Calu3 (cell line): ENCODE measurements at places on chromosomes 12 and 14.

DNA sequence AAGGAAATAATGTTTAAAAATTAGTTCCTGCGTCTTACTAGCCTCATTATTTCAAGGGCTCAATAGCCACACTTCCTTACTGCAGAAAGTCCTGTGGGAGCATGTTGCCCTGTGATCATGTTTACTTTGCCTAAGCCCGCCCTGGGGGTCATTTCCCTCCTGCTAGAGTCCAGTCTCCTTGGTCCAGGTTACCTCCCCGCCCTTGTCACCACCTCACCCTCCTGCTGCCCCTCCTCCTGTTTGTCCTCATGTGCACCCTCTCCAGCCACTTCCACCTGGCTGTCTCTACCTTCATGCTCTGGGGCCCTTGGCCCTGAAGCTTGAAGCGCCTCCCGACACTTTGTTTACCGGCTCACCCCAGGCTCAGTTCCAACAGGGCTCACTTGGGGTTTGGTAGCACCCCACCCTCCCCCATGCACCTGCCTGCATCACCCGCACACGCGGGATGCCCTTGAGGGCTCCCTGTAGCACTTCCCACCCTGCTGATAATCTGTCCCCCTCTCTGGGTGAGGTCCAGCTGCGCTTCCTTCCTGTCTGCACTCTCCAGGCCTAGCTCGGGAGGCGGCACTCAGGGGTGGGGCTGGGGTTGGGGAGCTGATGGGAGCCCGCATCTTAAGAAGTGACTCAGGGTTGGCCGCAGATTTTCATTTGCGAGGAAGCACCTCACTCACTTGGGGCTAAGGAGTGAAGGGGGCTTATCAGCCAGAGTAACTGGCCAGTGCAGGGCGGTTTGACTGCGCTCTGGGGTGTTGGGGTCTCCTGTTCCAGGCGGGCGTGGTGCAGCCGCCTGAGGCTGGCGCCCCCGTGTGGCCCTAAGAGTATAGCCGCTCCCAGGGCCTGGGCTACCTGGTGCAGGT, 40.1 kb downstream of the SMIM41 start:
- DNase-seq = peak; percentile 62

GRCh38 chr12:5437182-5437583, 5.3 kb downstream of the NTF3 start:
- DNase-seq = no peak

DNA sequence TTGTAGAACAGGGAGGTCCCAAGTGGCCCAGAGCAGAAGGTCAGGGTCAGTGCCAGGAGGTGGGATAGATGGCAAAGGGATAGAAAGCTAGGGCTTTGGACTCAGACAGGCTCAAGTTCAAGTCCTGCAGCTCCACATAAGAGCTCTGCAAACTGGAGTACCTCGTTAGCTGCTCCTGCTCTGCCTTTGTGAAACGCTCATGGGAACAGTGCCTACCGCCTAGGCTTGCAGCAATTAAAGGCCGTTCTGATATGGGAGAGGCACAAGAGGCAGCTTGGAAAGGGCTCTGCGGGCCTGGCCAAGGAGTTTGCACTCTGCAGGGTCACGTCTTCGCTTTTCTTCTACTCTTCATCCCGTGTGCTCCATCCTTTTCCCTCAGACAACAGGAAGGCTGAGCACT, 54.1 kb downstream of the MAP1LC3B2 start:
- DNase-seq = no peak

GRCh38 chr12:49541140-49541861, 2.5 kb downstream of the KCNH3 start:
- no peak for DNase-seq

GRCh38 chr12:60035835-60036234, 440.0 kb downstream of the SLC16A7 start:
- no peak for DNase-seq

DNA sequence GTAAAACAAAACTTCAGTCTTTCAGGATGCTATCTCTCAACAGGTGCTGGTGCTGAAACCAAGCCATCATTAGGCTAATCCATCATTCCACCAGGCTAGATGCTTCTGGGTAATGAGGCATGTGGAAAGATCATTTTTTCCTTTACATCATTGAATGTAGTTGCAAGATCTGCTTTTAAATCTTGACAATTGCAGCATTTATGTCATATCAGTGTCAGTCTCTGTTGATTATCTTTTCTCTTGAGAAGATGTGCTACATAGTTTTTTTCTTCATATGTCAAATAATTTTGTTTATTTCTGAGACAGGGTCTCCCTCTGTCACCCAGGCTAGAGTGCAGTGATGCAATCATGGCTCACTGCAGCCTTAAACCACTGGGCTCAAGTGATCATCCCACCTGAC, 16.2 kb upstream of the EXD2 start:
- no peak for DNase-seq

DNA sequence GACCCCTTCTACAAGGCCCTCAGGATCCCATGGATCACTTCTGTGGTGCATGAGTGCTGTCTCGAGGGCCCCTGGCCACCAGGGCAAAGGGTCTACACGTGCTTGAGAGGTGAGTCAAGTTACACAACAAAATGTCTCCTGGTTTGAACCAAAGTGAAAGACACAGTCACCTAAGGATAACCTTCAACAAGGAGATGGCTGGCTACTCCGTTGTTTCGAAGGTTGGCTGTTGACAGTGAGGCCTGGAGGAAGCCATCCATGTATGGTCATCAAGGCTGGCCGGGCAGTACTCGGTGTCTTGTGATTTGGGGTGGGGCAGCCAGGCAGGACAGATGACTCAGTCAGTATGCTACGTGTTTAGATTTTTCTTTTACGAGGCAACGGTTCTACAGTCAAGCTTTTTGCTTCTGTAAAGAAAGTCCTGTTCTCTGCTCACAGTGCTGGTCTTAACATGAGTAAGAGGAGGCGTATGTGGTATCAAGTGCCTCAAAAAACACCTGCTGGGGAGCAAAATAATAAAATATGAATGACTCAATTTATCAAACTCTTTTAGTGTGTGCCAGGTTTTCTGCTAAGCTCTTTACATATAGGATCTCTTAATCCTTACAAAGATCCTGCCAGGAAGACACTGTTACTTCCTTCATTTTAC, 18.0 kb upstream of the NT5DC3 start:
- DNase-seq = peak; percentile 87

GRCh38 chr12:96774496-96775256, 132.4 kb upstream of the NEDD1 start:
- no peak for DNase-seq

DNA sequence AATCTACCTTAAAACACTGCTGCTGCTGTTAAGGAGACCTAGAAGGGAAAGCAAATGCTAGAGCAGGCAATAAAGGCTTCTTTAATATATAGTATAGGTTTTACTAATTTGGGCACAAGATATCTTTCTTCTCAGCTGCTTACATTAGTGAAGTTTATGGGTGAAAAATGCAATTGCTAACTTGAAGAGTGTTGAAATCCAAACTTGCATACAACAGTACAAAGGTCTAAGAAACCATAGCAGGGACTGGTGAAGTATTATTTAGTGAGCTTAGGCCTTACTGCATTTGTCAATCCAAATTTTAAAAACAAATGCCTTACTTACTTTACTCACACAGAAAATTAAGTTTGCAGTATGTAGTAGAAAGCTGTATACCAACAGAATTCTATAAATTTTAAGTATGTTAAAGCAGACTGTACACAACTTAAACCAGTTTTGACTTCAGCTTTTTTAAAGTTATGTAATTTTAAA, 1.4 kb upstream of the AP4S1 start:
- DNase-seq = no peak

GRCh38 chr14:92920001-92920400, 2.9 kb upstream of the CHGA start:
- DNase-seq = no peak

- DNase-seq = no peak
These were observed 142.5 kb upstream of the ARID2 start for GRCh38 chr12:45587012-45587411.

DNA sequence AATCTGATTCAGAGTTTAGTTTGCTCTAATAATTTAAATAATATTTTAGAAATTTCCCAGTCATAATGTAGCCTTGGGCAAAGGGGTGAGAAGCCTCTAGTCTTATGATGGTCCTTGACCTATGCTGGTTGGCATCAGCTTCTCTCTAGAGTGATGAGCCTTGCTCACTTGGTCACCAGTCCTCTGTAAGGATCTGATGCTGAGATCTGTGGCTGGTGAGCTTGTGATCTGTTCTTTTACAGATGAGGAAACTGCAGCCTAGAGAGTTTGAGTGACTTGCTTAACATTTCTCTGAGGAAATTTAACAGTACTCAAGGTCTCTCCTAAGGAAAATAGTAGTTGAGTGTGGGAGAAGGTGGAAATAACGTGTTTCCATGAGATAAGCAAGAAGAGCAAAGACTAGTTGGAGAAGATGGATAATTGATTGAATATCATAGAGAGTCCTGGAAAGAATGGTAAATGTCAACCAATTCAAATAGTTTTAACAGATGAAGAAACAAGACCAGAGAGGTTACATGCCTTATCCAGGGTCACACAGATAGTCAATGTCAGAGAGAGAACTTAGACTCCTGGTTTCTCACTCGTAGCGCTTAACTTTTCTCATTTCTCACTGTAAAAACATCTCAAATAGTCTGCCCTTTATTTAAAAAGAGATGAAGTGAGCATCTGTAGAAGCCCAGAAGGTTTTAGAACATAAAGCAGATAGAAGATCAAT, 89.7 kb upstream of the ETV6 start:
- DNase-seq = no peak

DNA sequence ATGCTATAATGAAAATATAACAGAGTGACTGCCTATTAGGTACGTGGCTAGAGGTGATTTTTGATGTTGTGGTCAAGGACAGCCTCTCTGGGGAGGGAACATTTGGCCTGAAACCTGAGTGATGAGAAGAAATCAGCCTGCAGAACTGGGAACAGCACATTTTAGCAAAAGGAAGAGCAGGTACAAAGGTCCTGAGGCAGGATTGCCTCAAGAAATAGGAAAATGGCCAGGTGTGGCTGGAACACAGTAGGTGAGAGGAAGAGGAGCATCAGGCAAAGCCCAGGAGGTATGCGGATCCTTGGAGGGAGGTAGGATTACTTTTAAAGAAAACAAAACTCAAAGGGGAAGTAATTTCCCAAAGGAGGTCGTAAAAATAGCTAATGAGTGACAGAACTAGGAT, 582.9 kb downstream of the MED13L start:
- DNase-seq = no peak

GRCh38 chr14:50007123-50007903, 109.1 kb downstream of the VCPKMT start:
- DNase-seq = peak; percentile 49

GRCh38 chr12:113302886-113303640, 31.8 kb downstream of the SLC8B1 start:
- DNase-seq = no peak

DNA sequence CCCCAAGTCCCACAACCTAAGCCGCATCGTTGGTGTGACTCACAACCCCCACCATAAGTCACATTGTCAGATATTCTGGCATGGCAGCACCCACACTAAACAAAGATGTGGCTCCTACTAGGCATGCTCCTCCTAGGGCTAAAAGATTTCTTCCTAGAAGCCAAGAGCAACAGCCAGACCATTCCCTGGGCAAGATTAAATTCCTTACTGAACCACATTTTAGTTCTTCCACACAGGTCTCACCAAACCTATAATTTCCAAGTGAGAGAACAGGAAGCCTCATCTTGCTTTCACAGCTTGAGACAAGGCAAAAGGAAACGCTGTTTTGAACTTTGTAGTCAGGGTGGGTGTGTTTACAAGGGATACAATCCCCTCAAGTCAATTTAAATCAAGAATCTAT, 632.8 kb downstream of the DIO2 start:
- no peak for DNase-seq

- no peak for DNase-seq
These were observed 127.3 kb downstream of the SCARB1 start for GRCh38 chr12:124736115-124737039.

- DNase-seq = peak; percentile 64
These were observed 82.6 kb upstream of the TRAF3 start for GRCh38 chr14:102694530-102695166.

GRCh38 chr14:94377866-94378470, 10.4 kb downstream of the SERPINA1 start:
- DNase-seq = no peak

- no peak for DNase-seq
These were observed 266.2 kb downstream of the KTN1 start for GRCh38 chr14:55845963-55846825.

GRCh38 chr14:76918256-76918781, 92.1 kb downstream of the LRRC74A start:
- DNase-seq = no peak

DNA sequence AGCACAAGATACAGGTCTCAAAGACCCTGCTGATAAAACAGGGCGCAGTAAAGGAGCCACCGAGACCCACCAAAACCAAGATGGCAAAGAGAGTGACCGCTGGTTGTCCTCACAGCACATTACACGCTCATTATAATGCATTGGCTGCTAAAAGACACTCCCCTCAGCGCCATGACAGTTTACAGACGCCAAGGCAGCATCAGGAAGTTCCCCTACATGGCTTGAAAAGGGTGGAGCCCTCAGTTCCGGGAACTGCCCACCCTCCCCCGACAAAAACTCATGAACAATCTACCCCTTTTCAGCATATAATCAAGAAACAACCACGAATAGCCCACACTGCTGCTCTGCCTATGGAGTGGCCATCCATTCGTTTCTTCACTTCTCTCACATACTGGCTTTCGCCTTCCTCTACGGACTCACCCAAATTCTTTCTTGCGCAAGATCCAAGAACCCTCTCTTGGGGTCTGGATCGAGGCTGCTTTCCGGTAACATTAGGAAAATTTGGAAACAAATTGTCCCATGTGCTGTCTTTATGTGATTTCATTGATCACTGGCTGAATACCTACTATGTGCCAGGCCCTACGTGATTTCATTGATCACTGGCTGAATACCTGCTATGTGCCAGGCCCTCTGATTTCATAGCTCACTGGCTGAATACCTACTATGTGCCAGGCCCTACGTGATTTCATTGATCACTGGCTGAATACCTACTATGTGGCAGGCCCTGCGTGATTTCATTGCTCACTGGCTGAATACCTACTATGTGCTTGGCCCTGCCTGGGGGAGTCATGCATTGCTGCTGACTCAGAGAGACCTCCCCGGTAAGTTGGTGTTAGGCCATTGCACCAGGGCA, 126.4 kb downstream of the PIWIL1 start:
- DNase-seq = no peak

GRCh38 chr12:52227606-52228166, 5.4 kb upstream of the KRT7 start:
- no peak for DNase-seq

GRCh38 chr12:11812241-11812585, 162.7 kb downstream of the ETV6 start:
- no peak for DNase-seq

DNA sequence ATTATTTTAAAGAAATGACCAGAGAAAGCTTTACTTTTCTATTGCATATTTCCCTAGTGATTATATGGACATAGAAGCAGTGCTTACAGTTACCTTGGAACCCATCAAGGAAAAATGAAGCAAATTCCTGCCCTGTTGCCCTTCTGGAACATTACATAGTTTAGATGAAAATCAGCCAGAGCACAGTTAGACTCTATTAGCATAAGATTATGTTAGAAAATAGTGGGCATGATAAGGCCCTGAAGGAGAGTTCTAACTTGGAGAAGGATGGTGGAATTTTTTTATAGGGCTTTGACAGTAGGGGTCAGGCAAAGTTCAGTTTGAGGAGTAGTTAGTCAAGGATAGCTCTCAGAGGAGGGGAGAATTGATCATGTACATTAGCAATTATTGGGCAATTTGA, 74.3 kb downstream of the FUT8 start:
- no peak for DNase-seq
